T-helper 17 cell (primary cell): ENCODE measurements at places on chromosomes 7 and 10.

DNA sequence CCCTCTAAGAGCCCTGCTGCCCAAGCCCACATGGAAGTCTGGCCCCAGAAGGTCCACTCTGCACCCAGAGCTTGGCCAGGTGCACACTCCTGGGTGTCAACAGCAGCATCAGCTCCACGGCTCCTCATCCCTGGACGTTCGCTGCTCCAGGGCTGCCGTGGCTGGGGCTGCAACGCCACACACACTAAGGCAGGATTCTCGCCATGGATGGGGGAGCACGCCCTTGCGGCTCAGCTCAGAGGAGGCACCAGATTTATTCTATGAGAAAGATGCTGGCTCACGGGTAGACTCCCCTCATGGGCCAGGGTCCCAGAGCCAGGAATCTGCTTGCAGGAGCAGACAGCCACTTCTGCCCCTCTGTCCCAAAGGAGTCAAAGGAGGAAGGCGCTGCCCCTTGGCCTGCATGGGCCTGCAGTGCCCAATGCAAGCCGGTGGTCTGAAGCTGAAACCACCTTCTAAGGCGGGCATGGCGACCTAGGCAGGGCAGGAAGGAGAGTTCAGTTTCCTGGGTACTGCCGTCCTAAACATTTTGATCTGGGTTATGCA, 42.1 kb downstream of the CFAP46 start:
- DNase-seq = no peak

DNA sequence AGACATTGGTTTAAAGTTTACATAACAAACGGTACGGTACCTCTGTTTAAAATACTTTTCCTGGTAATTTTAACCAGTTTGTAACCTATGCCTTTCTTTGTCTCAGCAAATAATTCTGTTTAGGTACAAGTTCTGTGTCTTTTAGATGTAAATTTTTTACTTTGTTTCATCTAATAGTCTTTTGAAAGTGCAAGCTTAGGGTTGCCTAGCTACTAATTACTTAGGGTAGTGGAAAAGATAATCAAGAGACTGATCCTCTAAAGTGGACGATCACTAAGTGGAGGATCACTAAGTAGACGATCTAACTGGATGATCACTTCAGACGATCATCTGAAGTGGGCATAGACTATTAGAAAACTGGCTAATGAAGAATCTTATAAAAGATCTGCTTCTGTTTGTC, 16.1 kb upstream of the FKBP9 start:
- no peak for DNase-seq

- no peak for DNase-seq
Measured at GRCh38 chr10:13608246-13608853, 21.6 kb downstream of the PRPF18 start.

DNA sequence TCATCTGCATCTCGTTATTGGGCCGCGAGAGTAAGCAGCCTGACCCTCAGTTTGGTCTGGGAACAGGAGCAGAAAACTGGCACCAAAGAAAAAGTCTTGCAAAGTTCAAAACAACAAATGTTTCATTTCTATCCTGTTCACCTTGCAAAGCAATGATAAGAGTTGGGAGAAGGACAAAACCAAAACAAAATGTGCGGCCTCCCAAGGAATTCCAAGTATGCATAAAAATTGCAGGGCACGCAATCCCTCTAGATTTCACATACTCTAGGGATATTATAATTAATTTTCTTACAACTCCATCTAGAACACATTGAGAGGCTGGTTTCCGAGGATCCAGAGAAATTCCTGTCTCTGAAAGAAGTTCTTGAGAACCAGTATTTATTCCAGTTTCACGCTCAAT, 20.1 kb downstream of the CHUK start:
- no peak for DNase-seq

DNA sequence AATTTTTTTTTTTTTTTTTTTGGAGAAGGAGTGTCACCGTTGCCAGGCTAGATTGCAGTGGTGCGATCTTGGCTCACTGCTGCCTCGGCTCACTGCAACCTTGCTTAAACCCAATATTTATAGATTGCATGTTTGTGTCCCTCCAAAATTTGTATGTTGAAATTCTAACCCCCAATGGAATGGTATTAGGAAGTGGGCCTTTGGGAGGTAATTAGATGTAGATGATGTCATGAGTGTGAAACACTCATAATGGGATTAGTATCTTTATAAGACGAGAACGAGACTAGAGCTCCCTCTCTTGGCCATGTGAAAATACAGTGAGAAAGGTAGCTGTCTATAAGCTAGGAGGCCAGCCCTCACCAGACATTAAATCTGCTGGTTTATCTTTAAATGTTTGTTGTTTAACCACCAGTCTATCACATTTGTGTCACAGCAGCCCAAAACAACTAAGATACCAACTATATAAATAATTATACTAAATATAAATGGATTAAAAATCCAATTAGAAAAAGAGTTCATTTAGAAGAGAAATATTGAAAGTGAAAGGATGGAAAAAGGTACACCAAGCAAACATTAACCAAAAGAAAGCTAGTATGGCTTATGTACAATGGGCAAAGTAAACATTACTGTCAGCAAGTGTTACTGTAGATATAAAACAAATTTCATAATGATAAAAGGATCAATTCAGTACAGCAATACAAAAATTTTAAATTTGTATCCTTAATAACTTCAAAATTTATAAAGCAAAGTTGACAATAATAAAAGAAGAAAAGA, 9.3 kb downstream of the TCAF1 start:
- DNase-seq = no peak

DNA sequence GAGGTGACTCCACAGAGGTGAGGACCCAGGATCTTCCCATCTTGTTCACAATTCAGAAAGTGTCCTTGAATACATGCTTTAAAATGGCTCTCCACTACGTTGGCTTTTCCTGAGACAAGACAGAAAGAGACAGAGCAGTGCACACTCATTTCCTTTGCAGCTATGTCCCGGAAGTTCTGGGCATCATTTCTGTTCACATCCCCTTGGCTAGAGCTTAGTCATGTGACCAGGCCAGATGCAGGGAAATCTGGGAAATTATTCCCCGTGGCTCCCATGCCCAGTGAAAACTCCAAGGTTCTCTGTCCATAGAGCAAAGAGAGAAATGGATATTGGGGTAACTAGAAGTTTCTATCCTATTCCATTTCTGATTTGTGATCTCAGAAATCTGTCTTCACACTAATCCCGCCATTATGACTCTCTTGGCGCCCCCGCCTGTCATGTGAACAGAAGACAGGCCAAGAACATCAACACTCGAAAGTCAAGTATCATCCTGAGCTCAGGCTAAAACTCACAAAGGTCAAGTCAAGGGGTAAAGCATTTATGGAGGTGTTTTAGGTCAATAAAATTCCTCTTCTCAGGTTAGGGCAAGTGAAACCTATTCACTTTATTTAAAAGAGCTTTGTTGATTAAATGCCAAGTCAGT, 251.4 kb upstream of the HABP2 start:
- DNase-seq = no peak

DNA sequence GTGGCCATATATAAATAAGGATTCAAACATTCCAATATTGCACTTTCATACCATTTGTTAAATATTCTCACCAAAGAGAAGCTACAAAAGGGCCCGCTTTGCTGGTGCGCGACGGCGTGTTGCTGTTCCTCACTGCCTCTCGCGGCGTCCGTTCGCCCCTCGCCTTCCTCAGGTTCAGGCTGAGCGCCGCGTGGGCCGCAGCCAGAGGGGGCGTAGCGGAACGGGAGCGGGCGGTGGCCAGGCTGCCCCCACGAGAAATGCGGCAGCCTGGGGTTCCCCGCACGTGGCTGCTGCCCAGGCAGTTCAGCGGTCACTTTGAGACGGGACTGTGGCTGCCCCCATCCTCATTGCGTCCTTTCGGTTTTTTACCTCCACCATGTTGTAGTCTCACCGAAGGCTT, 67.3 kb upstream of the VWDE start:
- DNase-seq = no peak

GRCh38 chr7:100968650-100969049, 715 bp upstream of the MUC12 start:
- DNase-seq = no peak

- DNase-seq = no peak
Measured at GRCh38 chr7:103129702-103130549, 19.0 kb downstream of the NAPEPLD start.

DNA sequence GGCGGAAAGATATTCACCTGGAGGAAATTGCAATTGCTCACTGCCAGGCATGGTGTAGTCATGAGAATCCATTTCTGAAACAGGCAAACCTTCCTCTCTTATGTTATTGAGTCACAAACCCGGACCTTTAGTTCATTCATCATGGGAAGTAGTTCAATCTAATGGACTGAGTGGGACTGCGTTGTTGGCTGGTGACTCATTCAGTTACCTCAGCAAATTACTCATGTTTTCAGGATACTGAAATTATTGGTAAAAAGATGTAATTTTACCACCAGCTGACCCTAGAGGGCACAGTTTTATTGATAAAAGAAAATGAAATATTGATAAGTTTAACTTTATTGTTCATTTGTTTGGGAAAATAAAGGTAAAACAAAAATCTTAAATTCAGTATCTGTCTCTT, 1194.4 kb upstream of the SORCS1 start:
- DNase-seq = no peak

- DNase-seq = no peak
Measured at GRCh38 chr7:155372782-155373358, 75.2 kb downstream of the INSIG1 start.

GRCh38 chr10:48745662-48746245, 61.1 kb downstream of the WDFY4 start:
- no peak for DNase-seq

DNA sequence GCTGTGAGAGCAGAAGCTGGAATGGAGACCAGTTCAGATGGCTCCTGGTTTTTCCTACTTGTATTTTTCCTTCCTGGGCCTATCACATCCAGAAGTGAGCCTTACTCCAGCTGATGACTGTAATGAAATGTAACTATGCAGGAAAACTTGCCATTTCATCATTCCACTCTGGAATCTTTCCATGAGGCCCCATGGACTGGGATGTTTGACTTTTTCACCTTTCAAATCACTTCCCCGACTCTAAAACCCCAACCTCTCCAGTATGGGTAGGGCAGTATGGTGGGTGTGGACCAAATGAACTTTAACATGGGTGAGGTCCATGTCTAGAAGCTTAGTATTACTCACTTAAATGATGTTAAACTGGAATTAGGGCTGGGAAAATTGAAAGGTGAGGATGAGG, 40.3 kb upstream of the DLD start:
- DNase-seq = no peak

- DNase-seq = no peak
Measured at GRCh38 chr7:87420173-87420572, 55.3 kb downstream of the ABCB4 start.

GRCh38 chr7:110373416-110373815, 717.5 kb upstream of the LRRN3 start:
- DNase-seq = no peak

DNA sequence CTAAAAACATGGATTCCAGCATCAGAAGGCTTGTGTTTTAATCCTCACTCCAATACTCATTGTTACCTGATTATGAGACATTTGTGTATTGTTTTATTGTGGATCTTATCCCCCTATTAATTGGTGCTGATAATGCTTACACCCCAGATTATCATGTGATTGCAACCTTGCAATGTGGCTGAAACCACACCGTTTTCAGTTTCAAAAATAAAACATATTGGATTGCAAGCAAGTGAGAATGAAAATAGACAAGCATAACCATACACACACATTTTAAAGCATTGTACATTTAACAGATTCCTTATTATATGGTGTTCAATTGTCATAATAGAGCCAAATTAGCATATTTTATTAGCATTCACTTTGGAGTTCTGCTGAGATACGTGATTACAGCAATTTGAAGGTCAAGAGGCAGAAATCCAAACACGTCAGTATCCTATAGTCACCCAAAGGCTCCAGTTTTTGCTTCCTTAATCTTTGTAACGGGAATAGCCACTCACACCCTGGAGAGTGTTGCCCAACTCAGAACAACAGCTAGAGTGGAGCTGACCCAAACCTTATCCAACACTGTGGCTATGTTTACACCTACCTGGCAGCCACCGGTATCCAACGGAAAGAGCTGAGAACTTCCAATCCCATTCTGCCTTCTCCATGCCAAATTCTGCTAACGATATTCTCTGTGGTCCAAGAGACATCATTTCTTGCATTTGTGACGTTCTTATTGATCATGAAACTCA, 317.1 kb upstream of the KLF6 start:
- no peak for DNase-seq

GRCh38 chr10:48940958-48941357, 1.3 kb upstream of the LRRC18 start:
- no peak for DNase-seq

- DNase-seq = no peak
Measured at GRCh38 chr10:130986846-130987245, 324.7 kb downstream of the TCERG1L start.

- peak; percentile 6 for DNase-seq
Measured at GRCh38 chr7:371779-372545, 82.0 kb downstream of the FOXL3 start.

- DNase-seq = no peak
Measured at GRCh38 chr10:15802375-15802949, 57.8 kb downstream of the MINDY3 start.

DNA sequence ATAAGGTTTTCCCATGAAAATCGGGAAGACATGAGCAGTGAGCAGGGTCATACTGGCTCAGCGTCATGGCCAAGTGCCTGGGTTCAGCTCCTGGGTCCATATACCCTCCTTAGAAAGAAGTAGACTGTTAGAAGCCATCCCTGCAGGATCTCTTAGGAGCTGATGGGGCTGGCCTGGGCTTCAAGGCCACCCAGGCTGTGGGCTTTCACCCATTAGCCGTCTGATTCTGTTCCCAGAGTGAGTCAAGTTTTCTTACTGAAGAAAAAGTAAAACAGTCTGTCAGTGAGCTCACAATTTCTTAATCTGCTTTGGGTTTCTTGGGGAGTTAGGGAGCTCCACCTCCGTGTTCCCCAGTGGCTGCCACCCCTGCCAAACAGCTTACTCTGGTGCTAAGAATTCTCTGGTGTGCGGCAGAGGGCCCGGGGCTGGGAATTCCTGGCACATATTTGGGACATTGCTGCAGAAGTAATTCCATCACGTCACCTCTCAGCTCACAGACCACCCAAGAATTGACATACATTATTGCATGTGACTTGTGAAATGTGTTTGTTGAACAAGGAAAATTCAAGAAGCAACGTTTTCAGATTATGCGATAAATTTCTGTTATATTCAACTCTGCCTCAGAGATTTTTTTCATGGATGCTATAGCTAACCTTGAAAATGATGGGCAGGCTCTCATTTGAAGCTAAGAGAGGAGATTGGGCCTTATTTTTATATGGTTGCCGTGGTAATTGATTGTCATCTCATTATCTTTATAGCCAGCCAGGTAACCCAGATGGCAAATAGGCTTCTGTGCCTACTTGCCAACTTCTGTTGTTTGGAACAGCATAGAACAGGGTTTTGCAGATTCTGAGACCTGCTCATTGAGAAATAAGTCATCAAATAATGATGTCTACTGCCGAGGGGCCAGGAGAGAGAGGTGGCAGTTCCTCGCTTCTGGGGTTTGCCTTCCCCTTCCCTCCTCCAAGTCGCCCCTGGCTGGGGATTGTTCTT, 166.4 kb downstream of the CHN2 start:
- no peak for DNase-seq
